Activated T-helper 17 cell treated with anti-CD3 and anti-CD28 coated beads, Interleukin-2, amount 50 U/mL, for 72 hours (primary cell): ENCODE measurements at places on chromosomes 3 and 15.

DNA sequence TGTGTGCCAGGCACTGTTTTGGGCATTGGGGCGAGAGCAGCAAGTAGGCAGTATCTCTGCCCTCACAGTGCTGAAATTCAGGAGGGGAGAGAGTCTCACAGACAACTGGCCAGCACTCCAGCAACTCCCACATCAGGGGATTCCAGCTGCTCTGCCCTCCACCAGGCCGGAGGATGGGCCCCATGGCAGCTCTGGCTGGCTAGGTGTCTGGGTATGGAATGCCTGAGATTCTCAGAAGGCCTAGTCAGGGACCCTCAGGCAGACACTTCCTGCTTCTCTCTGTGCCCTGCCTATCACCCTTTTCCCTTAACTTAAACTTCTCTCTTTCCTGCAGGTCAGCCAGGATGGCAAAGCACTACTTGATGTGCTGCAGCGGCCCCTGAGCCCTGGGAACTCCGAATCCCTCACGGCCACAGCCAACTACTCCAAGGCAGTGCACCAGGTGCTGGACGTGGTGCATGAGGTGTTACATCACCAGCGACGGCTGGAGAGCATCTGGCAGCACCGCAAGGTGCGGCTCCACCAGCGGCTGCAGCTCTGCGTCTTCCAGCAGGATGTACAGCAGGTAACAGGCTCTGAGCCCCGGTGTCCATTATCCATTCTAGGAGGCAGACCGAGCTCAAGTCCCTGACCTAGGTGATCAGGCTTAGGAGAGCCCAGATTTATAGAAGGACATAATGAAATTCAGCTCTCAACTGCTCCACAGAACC lies 342.2 kb upstream of the ROPN1 start:
- no peak for ATAC-seq

- ATAC-seq = no peak
These were observed 121.3 kb downstream of the CD47 start for GRCh38 chr3:107969525-107969924.

GRCh38 chr15:89187986-89188514 lies 33.3 kb downstream of the RLBP1 start:
- ATAC-seq = no peak

- no peak for ATAC-seq
These were observed 333.1 kb upstream of the KCNMB2 start for GRCh38 chr3:178203165-178203564.

- ATAC-seq = no peak
These were observed 213.6 kb upstream of the LINGO1 start for GRCh38 chr15:77846360-77846759.

- no peak for ATAC-seq
These were observed 44.4 kb downstream of the TIPARP start for GRCh38 chr3:156718622-156719306.

DNA sequence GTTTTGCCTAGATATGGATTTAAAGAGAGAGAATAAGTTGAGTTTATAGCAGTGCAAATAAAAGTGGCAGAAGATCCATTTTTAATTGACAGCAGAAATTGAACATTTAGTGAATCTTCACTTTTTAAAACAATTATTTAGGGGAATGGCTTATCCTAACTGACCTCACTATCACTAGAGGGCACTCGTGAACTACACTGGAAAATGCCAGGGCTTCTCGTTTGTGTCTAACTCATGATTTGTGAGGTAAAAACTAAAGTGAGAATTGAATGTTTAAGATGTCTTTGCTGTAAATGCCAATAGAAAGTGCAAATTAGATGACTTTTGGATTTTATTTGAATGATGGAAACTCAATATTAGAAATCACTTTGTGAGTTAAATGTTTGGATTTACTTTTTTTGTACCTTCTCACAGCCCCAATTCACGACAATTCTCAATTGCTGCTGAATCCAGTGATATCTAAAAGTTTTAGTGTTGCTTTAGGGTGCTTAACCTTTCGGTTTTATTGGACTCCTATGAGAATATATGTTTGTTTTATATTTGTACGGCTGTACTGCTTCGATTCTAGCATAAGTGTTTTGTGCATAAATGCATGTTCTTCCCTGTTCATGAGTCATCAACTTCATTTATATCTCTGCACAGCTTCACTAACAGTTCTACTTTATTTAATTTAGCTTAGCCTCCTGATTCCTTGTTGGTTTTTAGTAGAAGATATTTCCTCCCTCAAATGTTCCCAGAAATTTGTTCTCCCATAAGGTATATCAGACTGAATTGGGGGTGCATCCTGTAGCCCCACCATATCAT lies 462.1 kb downstream of the MFSD1 start:
- ATAC-seq = no peak

GRCh38 chr15:88646088-88646405 lies 7.2 kb downstream of the ISG20 start:
- ATAC-seq = no peak

GRCh38 chr3:52438579-52439425 lies 6.1 kb downstream of the SEMA3G start:
- ATAC-seq = no peak

DNA sequence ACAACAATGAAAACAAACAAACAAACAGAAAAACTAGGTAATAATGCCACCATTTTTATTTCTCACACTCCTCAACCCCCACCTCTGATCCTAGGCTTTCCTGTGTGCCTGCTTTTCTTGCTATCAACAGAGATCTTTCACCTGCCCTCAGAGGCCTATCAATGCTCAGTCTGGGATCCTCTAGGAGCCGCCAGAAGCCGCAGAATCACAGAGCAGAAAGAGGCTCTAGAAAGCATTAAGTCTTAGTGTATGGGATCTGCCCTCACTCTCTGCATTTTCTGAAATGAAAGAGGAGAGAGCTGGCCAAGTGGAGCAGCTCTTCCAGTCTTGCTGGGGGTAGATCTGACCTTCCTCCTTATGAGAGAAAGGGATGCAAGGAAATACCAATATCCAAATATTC lies 306.8 kb downstream of the TUSC7 start:
- ATAC-seq = no peak

GRCh38 chr15:74222240-74223119 lies 13.6 kb upstream of the CCDC33 start:
- no peak for ATAC-seq

GRCh38 chr3:195209847-195210265 lies 61.1 kb downstream of the XXYLT1 start:
- ATAC-seq = no peak

DNA sequence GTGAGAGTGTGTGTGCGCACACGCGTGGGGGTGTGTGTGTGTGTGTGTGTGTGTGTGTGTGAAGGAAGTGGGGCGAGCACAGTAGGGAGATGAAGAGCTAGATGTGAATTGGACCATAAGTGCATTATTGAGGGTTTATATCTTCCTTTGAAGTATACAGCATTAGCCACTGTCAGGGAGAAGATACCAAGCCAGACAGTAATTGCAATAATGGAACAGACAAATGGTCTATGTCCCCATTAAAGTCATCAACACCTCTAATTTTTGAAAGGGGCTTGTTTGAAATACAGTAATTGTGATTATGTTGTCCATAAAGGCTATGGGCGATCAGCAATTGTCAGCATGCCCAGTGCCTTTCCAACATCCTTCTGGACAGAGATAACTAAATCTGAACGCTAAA lies 429.2 kb upstream of the NR2F2 start:
- no peak for ATAC-seq

DNA sequence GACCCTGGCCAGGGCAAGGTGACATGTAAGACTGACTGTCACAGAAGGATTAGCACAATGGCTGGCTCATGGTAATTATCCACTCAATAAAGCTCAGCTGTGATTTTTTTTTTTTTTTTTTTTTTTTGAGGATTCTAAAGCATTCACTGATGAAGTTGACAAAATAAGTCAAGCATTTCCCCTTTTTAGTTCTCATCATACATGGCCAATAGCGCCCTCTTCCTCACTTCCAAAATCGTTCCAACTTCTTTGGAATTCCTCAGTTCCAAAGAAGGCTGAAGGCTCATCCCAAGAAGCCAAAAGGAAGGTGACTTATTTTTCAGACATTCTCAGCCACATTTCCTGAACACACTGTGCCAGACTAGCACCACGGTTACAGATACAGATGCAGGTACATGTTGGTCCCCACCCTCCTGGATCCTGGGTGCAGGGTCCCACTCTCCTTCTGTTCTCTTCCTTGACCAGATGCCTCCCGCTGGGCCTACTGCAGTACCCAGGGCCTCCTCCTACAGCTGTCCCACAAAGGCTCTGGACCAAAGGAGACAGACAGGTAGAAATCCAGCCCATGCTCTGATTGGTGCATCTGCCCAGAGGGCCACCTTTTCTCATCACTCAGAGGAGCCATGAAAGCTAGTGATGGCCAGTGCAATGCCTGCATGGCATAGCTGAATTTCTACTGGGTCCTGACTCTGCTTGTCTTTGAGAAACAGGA lies 202.6 kb downstream of the UACA start:
- no peak for ATAC-seq

DNA sequence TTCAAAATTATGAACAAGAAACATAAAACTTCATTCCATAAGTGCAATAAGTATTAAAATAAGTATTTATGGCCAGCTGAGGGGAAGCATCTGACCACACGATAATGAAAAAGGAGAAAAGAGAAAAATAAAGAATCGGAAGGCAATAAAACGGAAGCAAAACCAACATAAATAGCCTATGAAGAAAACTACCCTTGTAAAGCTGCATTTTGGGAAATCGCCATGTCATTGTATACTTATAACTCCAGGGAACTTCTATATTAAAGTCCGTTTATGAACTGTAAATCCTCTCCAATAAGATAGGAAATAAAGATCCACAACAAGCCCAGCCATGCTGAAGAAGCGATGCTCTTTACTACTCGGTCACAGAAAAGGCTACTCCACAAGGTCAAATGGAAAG lies 47.7 kb downstream of the MORC1 start:
- ATAC-seq = no peak
